CD4-positive, alpha-beta T cell treated with Interleukin-12 subunit alpha and Interleukin-12 subunit beta, for 1 hour (primary cell): ENCODE measurements at places on chromosomes 16 and 17.

- DNase-seq, result no peak
Measured at GRCh38 chr17:34579017-34579946, at the start of gene TMEM132E. Gene TMEM132E, plus strand, starts transcription at chr17:34579582. Its CDS starts 1,495 bp downstream, at chr17:34581077.

DNA sequence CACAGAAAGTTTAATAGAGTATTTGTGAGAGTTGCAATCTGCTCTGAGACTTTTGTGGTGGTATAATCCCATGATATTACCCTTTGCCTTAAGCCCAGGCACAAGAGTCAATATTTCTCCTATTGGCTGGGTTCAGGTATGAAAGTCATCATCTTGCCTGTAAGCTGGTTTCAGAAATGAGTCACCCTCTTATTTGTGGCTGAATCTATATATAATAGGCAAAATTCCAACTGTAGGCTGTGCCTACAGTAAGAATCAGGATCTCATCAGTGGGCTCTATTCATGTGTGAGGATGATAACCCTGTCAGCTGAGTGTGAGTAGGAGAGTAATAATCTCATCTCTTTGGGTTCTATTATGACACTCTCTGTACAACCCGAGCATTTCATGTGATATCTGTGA lies 2103.1 kb downstream of the TP53TG3F start:
- no peak for DNase-seq

GRCh38 chr17:27413792-27414191 lies 42.5 kb upstream of the KSR1 start:
- DNase-seq, result no peak

DNA sequence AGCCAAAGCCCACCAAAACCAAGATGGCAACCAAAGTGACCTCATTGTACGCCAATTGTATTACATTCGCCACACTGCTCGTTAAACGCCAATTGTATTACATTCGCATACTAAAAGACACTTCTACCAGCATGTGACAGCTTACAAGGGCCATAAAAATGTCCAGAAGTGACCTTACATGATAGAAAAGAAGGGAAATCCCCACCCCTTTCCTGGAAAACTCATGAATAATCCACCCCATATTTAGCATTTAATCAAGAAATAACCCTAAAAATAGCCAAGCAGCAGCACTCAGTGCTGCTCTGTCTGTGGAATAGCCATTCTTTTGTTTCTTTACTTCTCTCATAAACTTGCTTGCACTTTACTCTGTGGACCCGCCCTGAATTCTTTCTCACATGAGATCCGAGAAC lies 25.7 kb downstream of the PSMD7 start:
- no peak for DNase-seq

- no peak for DNase-seq
Measured at GRCh38 chr17:33028778-33029177, 37.1 kb downstream of the SPACA3 start.

DNA sequence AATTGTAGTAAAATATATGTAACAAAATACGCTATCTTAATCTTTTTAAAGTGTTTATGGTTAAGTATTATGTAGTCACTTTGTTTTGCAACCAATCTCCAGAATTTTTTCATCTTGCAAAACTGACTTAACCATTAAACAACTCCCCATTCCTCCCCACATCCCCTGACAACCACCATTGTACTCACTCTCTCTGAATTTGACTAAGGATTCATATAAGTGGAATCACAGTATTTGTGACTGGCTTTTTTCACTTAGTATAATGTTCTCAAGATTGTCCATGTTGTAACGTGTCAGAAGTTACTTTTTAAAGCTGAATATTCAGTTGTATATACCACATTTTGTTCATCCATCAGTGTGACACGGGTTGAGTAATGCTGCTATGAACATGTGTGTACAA lies 10.6 kb downstream of the ORC6 start:
- no peak for DNase-seq

DNA sequence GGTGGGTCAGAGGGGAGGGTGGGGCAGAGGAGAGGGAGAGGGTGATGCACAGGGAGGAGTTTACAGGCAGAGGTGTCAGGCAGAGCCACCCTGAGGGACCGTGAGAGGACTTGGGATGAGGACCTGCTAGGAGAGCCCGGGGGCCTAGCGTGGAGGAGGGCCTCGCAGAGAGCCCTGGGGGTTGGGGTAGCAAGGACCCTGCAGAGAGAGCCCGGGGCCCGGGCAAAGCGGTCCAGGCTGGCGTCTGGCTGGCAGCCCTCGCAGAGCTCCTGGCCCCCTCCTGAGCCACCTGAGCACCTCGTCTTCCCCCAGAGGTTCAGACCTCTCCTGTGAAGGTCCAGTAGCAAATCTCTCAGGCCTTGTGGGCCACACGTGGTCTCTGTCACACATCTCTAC lies 42.0 kb upstream of the ZNF469 start:
- DNase-seq, result no peak

DNA sequence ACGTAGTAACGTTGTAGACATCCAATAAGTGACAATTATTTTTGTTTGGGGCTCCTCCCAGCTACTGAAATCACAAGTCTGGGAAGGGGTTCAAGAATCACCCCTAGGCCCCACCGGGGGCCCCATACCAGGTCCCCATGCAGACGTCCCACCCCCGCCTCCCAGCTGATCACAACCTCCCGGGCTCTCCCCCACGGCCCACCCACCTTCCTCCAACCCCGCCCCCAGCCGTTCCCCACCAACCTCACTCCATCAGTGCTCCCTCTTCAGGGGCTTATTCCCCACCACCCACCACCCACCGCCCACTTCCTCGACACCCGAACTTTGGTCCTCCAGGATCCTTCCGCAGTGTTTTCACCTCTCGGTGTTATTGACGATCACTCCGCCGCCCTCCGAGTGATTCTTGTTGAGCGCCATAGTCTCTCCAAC lies 240 bp downstream of the WBP2 start:
- no peak for DNase-seq

DNA sequence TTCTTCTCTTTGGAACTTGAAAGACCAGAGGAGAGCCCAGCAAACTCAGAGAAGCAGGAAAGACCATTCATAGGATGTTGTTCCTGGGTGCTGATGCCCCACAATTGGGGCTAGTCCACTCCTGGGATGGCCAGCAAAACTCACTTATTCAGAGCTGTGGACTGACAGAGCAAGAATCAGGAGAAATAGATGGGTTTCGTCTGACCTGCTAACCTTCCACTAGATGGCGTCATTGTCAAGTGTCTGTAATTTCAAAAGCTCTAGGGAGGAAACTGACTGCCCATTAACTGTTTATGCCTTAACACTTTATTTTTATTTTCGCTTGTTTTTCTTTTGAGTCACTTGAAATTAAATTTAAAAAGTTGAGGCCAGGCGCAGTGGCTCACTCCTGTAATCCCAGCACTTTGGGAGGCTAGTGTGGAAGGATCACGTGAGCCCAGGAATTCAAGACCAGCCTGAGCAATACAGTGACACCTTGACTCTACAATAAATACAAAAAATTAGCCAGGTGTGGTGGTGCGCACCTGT lies 28.7 kb upstream of the MILR1 start:
- peak; percentile 80 for DNase-seq

DNA sequence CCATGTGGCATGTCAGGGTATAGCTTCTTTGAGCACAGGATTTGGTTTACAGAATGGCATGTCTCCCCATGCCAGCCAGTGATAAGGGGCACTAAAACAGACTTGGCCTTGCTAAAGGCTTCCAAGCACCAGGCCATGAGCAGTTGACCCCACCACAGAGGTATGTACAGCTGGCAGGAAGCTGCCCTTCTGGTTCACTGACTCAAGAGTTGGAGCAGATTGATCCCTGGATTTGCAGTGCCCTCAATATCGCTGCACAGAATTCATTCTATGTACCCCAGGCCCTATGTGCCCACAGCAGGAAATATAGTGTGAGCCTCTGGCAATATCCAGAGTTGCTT lies 24.3 kb downstream of the HLF start:
- no peak for DNase-seq

DNA sequence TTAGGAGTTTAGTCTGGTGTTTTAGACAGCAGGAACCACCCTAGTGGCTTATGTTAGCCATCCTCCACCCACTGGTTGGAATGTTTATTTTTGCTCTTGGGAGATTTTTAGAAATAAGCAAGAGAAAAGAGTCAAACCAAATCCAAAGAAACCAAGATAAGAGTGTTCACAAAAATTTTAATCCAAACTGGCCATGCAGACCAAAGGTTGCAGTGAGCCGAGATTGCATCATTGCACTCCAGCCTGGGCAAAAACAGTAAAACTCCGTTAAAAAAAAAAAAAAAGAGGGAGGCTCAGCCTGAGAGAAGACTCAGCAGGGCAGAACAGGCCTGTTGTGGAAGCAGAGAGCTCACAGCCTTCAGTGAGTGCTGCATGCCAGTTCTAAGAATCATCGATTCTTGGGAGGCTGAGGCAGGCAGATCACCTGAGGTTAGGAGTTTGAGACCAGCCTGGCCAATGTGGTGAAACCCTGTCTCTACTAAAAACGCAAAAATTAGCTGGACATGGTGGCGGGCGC lies 12.2 kb upstream of the C16orf54 start:
- no peak for DNase-seq

GRCh38 chr16:76081967-76082366 lies 195.2 kb upstream of the CNTNAP4 start:
- no peak for DNase-seq

DNA sequence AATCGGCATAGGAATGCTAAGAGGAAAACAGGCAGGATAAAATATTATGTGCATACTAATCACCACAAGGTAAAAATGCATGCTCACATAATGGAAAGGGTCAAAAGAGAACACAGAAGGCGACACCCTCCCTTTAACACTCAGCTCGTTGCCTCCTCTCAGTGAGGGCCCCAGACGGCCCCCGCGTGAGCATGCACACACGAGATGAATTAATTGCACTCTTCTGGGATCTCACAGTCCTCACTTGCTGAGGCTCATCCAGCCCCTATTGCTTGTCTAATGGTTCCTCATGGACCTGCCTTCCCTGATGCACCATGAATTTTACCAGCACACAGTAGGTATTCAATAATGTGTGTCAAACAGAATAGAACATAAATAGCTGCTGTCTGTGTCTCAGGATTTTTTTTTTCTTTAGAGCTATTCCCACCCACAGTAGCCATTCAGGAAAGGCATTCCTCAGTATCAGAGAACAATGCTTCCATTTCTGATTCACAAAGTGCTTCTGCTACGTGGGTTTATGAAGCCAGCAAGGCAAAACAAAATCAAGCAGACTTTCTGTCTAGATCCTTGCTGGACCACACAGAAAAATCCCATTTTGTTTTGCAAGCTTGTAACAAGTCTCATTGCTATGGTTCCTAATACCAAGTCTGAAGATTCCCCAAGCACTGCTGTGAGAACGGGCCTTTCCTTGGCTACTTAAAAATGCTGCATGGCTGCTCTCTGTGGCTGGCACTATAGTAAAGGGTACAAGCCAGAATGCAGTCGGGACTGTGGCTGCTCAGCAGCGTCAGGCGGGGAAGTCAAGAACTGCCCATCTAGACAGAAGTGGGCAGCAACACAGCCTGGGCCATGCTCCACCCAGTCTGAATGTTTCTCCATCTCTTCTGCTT lies 43.6 kb downstream of the TOM1L2 start:
- no peak for DNase-seq

- DNase-seq, result no peak
Measured at GRCh38 chr16:86303787-86304678, 206.3 kb upstream of the FOXF1 start.

- DNase-seq, result no peak
Measured at GRCh38 chr17:82941021-82942001, 101.5 kb upstream of the ZNF750 start.

GRCh38 chr17:9677411-9677810 lies 32.1 kb downstream of the USP43 start:
- DNase-seq, result no peak

- DNase-seq, result no peak
Measured at GRCh38 chr17:50266384-50267073, 7.7 kb upstream of the TMEM92 start.

DNA sequence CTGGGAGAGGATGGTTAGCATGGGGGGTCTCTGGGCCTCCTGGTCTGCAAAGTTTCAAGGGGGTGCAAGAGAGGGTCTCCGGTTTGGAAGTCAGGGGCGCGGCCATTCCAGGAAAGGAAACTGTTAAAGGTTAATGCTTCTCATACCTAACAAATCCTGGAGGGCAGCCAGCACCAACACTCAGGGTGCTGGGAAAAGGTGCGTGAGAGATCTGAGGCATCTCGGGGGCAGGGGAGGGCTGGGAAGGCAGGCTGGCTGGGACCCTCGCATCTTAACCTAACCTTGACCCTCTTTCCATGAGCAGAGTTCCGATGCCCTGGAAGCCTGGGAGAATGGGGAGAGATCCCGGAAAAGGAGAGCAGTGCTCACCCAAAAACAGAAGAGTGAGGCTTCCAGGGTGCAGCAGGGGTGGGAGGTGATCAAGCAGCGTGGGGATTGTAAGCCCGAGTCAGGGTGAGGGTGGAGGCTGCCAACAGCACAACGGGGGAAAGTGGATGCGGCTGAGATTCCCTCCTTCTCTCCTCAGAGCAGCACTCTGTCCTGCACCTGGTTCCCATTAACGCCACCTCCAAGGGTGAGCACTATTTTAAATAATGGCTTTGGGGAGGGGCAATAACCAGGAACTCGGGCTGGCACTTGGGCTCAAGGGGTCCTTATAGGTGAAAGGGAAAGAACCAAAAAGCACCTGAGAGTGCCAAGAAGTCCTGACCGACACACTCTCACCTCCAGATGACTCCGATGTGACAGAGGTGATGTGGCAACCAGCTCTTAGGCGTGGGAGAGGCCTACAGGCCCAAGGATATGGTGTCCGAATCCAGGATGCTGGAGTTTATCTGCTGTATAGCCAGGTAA lies 996 bp downstream of the TNFSF13 start:
- no peak for DNase-seq

GRCh38 chr17:31582151-31582907 lies 190.9 kb downstream of the RAB11FIP4 start:
- peak; percentile 7 for DNase-seq

- no peak for DNase-seq
Measured at GRCh38 chr16:57239107-57239506, 6.0 kb upstream of the ARL2BP start.

DNA sequence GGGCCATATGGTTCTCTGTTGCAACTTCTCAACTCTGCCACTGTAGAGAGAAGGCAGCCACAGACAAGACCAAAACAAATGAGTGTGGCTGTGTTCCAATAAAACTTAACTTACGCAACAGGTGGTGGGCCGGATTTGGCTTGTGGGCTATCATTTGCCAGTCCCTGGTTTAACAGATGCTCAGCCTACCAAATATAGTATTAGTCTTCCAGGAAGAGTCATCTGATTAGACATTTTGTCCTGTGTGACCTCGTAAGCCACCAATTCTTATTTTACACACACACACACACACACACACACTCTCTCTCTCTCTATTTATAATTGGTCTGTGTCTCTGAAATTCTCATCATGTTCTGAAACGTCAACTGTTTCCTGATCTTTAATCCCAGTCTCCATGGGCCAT lies 245.9 kb downstream of the XYLT1 start:
- DNase-seq, result peak; percentile 37
